Stomach (tissue), 19 donors: ENCODE measurements at places on chromosomes 12 and 14. TPM values are rescaled to one million over a fixed set of nuclear protein-coding genes. Genes with fewer than 3 reads are reported as not detected.

MIPOL1 gene
- total RNA-seq, result 48.0 TPM

CLEC9A gene
- total RNA-seq, result not detected

GPR135 gene
- total RNA-seq, result 3.8 TPM

LRP1-AS gene
- not detected for total RNA-seq

SMIM41 gene
- total RNA-seq, result 5.8 TPM

WNT1 gene
- not detected for total RNA-seq

C12orf50 gene
- not detected for total RNA-seq

TRAF3 gene
- 30.1 TPM for total RNA-seq

RTN1 gene
- 0.89 TPM for total RNA-seq

ANKRD33 gene
- not detected for total RNA-seq

M6PR gene
- total RNA-seq, result 66.9 TPM

NANOG gene
- total RNA-seq, result not detected

KCNA5 gene
- 0.58 TPM for total RNA-seq

KRT85 gene
- not detected for total RNA-seq

AQP6 gene
- not detected for total RNA-seq

C3AR1 gene
- 3.5 TPM for total RNA-seq

PLEKHH1 gene
- total RNA-seq, result 136 TPM

GLIPR1 gene
- 2.9 TPM for total RNA-seq

ABCC9 gene
- total RNA-seq, result 1.2 TPM

ASIC1 gene
- total RNA-seq, result not detected

SRRM4 gene
- not detected for total RNA-seq

TC2N gene
- 66.6 TPM for total RNA-seq

ZFP36L1 gene
- 655 TPM for total RNA-seq

IL26 gene
- total RNA-seq, result not detected

TMEM119 gene
- total RNA-seq, result not detected

OS9 gene
- total RNA-seq, result 263 TPM

TOGARAM1 gene
- 11.1 TPM for total RNA-seq

KERA gene
- not detected for total RNA-seq

CCDC88C gene
- total RNA-seq, result 41.5 TPM

PAH gene
- total RNA-seq, result 1.1 TPM

KIF26A gene
- total RNA-seq, result 21.7 TPM

ASCL1 gene
- not detected for total RNA-seq

KRT75 gene
- not detected for total RNA-seq

LRRIQ1 gene
- total RNA-seq, result 0.92 TPM

TCP11L2 gene
- 51.0 TPM for total RNA-seq

RNFT2 gene
- total RNA-seq, result not detected

C14orf132 gene
- total RNA-seq, result 17.5 TPM

SLC39A5 gene
- 8.0 TPM for total RNA-seq

SLC8A3 gene
- total RNA-seq, result 0.89 TPM

TEX52 gene
- not detected for total RNA-seq

PLCZ1 gene
- total RNA-seq, result 0.73 TPM

MAP3K12 gene
- total RNA-seq, result 13.2 TPM

CLEC4A gene
- not detected for total RNA-seq

EMP1 gene
- total RNA-seq, result 7.6 TPM

CBLN3 gene
- total RNA-seq, result not detected

PRR4 gene
- not detected for total RNA-seq

INHBC gene
- total RNA-seq, result not detected

GALNT4 gene
- total RNA-seq, result 12.2 TPM

ACOT6 gene
- not detected for total RNA-seq

POMT2 gene
- 8.3 TPM for total RNA-seq

OR5AU1 gene
- not detected for total RNA-seq

IFI27 gene
- 118 TPM for total RNA-seq

RBP5 gene
- total RNA-seq, result not detected

PGF gene
- 6.4 TPM for total RNA-seq

MYH6 gene
- not detected for total RNA-seq

PRPH gene
- 0.45 TPM for total RNA-seq

GALNT8 gene
- total RNA-seq, result 1.3 TPM
